Stimulated activated CD4-positive, alpha-beta T cell treated with anti-CD3 and anti-CD28 coated beads, Interleukin-15, amount 100 ng/mL, for 1 hour (primary cell): ENCODE measurements at places on chromosomes 4 and X.

GRCh38 chr4:140652601-140653000, 83.8 kb upstream of the UCP1 start:
- no peak for DNase-seq

DNA sequence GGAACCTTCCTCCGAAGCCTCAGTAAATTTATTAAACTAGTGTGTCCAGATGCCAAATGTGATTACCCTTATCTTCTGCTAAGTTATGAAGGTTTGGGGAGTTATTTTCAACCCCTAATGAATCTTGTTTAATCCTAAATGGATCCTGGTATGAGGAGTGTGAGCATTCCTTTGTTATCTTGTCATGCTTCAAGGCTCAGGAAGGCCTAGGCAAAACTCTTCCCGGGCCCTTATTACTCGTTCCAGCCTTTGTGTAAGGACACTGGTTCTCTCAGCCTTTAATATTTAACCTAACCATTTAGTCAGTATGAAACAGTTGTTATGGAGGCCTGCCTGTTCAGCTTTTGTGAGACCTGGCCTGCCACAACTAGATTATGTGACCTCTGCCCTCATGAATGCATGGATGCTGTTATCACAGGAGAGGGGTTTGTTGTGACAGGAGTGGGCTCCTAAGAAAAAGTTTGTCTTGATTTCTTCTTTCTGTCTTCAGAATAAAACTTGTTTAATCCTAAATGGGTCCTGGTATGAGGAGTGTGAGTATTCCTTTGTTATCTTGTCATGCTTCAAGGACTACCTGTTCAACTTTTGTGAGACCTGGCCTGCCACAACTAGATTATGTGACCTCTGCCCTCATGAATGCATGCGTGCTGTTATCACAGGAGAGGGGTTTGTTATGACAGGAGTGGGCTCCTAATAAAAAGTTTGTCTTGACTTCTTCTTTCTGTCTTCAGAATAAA, 181.7 kb downstream of the SLC39A8 start:
- no peak for DNase-seq

DNA sequence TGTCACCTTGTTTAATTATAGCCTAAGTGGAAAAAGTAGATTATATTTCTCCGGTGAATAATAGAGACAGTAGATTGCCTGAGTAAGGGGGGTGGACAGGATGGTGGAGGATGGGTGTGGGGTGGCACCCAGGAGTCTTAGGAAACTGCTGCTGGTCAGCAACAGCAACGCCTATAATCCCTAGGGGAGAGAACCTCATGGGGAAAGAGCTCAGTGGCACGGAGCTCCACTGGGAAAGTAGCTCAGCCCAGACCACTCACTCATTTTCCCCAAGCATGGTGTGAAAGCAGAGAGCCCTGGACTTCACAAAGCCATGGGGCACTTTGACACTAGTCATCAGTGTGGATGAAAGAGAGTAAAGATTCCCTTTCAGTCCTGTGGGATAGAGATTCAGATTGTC, 31.1 kb downstream of the METTL14 start:
- no peak for DNase-seq

DNA sequence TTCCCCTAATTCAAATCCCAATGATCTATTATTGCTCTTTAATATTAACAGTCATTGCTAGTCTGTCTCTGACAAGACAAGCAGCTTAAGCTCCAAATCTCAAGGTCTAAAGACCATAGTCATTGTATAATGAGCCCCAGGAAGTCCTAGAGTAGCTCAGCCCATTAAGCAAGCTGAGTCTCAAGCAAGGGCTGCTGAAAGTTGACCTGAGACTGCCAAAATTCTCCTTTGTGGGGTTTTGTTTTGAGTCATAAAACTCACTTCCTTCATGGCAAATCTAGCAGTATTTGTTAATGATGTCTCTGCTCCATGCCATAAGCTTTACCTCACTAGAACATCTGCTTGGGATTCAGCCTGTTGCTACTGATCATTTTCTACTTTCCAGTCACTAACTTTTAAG, 313.2 kb downstream of the ANTXR2 start:
- no peak for DNase-seq

DNA sequence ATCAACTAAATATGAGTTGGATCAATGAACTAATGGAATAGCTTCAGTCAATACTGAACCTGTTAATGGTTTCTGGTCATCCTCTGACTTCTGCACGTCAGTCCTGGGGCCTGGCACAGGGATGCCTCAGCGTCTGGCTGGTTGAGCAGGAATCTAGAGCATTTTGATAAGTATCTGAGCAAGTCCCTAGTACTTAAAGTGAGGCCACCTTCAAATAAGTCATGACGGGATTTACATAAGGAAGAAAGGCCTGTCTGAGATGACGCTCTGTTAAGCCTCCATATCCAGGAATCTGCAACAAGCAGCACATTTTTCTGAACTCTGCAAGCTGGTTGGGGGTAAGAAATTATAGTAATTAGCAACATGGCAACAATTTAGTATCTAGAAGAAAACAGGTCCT, 83.2 kb upstream of the TBC1D9 start:
- DNase-seq, result no peak

DNA sequence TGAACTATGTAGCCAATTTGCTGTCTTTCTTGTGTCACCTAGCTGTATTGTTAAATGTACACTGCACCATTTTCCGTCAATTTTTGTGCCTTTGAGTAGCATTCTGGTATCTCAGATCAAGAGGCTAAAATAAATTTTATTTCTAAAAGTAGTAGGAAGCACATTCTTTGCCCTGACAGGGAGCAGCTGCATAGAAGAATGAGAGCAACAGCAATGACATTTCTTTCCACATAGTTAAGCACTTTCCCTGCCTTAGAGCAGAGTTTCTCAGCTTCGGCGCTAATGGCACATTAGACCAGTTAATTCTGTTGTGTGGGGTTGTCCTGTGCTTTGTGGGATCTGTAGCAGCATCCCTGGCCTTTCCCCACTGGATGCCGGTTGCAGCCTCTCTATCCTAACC, 173.9 kb downstream of the CHIC2 start:
- DNase-seq, result no peak

DNA sequence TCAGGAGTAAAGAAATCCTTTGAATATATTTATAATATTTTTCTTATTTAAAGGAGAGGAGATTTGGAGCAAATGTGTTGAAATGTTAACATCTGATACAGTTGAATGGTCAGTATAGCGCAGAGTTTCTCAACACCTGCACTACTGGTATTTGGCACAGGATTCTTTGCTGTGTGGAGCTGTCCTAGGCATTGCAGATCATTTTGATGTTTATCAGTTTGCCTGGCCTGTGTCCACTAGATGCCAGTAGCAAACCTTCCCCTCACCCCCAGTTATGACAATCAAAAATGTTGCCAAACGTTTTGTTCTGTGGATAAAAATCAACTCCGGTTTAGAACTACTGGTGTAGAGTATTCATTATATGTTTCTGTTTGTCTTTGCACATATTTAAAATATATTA, 765.3 kb upstream of the SLIT2 start:
- DNase-seq, result no peak

GRCh38 chrX:136750364-136750763, 30.4 kb downstream of the ARHGEF6 start:
- DNase-seq, result no peak

GRCh38 chrX:72141372-72142004, 9.8 kb upstream of the RTL5 start:
- no peak for DNase-seq

GRCh38 chrX:115940348-115940747, 230.2 kb upstream of the AGTR2 start:
- no peak for DNase-seq

- DNase-seq, result no peak
Measured at GRCh38 chrX:23503835-23504539, 163.3 kb upstream of the PRDX4 start.
